Activated CD4-positive, alpha-beta T cell treated with anti-CD3 and anti-CD28 coated beads, Interleukin-2, amount 50 U/mL, for 4 hours (primary cell): ENCODE measurements at places on chromosomes 11 and 22.
A peak's percentile ranks its signal among the peaks of the same experiment; 100 is the strongest.

DNA sequence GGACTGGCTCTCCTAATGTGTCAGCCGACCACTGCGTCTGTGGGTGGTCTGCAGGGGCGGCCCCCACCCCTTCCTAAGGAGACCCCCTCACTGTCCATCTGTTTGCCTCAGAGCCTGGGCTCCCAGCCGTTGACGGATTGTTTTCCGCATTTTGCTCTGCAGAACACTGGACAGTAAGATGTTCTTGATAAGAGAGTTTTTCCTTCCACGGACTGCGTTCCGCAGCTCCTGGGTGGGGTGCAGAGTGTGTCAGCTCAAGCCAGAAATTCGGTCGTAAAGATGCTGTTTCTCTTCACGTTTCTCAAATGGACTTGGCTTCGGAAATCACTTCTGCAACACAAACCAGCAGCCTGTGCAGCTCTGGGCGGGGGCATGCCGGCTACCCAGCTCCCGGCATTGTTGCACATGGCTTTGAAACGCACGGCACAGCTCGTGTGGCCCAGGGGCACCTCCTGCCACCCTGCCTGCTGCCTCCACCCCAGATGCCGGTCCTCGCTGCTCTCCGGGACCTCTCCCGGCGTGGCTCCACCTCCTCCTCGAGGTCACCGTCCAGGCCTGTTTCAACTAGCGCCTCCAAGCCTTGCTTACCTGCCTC, 2.9 kb upstream of the MRGPRG start:
- no peak for DNase-seq

- no peak for DNase-seq
Observed at GRCh38 chr22:23055449-23056179, 14.7 kb upstream of the GNAZ start.

- DNase-seq, result no peak
Observed at GRCh38 chr22:44658311-44658953, 43.6 kb upstream of the PRR5 start.

DNA sequence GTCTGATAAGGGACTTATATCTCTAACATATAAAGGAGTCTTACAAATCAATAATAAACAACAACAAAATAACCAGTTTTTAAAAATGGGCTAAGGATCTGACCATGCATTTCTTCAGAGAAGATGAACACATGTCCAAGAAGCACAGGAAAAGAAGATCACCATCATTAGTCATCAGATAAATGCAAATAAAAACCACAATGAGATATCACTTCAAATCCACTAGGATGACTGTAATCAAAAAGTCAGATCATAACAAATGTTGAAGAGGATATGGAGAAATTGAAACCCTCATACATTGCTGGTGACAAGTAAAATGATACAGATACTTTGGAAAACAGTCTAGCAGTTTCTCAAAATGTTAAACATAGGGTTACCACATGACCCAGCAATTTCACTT, 61.2 kb upstream of the MYOD1 start:
- no peak for DNase-seq

GRCh38 chr11:97746818-97747217, 1273.9 kb upstream of the CNTN5 start:
- DNase-seq, result no peak

- no peak for DNase-seq
Observed at GRCh38 chr22:39279170-39279850, 34.5 kb upstream of the PDGFB start.

DNA sequence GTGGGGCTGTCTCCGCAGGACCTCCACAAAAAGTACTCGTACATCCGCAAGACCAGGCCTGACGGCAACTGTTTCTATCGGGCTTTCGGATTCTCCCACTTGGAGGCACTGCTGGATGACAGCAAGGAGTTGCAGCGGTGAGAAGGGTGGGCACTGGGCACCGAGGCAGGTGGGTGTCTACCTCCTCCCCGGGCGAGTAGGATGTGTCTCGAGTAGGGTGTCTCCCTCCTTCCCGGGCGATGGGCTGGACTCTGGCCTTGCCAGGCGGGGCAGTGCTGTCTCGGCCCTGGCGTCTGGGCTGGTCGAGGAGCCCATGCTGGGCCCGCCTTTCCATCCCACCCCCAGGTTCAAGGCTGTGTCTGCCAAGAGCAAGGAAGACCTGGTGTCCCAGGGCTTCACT, 10.3 kb downstream of the OTUB1 start:
- DNase-seq, result no peak

DNA sequence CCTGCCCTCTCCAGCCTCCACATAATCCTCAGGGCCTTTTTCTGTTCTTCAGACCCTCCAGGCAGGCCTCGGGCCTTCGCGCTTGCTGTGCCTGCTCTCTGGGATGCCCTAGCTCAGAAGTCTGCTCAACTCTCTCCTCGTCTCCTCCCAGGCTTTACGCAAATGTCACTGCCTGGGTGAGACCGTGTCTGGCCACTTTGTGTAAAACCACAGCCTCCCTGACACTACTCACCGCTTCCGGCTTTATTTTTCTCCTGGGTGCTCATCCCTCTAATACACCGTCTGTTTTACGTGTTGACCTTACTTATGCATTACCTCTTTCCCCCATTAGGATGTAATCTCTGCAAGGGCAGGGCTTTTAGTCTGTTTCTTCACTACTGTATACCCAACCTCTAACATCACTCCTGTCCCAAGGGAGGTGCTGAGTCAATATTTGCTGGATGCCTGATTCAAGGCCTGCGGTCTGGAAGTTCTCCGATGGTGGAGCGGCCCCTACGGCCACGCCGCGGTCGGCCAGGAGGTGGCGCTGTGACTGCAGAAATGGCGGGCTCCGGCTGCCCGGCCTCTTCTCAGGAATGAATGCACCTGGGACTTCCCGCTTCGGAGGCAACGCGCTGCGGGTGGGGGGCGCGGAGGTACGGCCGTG, 58.2 kb upstream of the THY1 start:
- peak; percentile 51 for DNase-seq

DNA sequence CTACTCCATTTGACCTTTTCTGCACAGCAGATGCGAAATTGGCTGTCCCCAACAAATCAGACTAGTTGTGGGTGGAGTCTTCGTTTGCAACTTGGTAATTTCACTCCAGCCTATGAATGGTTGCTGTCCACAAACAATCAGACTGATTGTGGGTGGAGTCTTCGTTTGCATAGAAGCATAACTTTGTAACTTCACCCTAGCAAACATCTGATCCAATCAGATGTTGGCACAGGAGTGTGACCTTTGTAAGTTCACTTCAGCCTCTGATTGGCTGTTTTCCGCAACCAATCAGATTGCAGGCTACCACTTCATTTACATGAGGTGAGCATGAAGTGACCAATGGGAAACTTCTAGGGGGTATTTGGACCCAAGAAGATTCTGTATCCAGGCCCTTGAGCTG, 16.3 kb upstream of the CABP2 start:
- no peak for DNase-seq

DNA sequence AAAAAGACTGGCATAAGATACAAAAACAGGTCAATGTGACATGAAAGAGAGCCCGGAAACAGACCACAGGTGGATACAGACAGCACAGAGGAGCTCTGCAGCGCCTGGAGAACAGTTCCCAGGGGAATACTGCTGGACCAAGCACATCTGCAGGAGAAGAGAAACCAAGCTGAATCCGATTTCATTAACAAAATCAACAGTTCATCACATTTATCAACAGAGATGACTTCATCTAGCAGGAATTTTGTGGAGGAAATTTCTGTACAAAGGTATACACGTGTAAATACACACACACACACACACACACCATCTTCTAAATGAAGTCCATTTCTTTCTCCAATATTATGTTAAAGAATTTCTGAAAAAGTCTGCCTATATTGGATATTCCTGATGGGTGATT, 17.1 kb downstream of the YPEL1 start:
- no peak for DNase-seq

GRCh38 chr11:46951864-46952263, 15.3 kb downstream of the CSTPP1 start:
- no peak for DNase-seq

DNA sequence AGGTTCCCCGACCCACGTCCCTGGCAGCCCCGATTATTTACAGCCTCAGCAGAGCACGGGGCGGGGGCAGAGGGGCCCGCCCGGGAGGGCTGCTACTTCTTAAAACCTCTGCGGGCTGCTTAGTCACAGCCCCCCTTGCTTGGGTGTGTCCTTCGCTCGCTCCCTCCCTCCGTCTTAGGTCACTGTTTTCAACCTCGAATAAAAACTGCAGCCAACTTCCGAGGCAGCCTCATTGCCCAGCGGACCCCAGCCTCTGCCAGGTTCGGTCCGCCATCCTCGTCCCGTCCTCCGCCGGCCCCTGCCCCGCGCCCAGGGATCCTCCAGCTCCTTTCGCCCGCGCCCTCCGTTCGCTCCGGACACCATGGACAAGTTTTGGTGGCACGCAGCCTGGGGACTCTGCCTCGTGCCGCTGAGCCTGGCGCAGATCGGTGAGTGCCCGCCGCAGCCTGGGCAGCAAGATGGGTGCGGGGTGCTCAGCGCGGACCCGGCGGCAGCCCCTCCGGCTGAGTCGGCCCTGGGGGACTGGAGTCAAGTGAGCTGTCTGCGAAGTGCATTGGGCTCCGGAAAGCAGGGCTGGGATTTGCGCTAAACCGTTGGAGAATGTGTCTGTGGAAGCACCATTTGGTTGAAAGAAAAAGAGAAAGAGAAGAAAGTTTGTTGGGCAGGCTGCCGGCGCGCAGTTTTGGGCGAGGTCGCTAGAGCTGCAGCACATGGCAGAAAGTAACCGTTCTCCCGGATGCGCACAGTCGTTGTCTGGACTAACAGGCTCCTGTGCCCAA, at the start of gene CD44:
Gene CD44, plus strand, starts transcription at position 229 of the 779 bp plus-strand sequence. Its CDS starts 133 bp downstream, at position 362.
- peak; percentile 81 for DNase-seq

GRCh38 chr22:25764270-25765015, 22.5 kb downstream of the MYO18B start:
- no peak for DNase-seq

DNA sequence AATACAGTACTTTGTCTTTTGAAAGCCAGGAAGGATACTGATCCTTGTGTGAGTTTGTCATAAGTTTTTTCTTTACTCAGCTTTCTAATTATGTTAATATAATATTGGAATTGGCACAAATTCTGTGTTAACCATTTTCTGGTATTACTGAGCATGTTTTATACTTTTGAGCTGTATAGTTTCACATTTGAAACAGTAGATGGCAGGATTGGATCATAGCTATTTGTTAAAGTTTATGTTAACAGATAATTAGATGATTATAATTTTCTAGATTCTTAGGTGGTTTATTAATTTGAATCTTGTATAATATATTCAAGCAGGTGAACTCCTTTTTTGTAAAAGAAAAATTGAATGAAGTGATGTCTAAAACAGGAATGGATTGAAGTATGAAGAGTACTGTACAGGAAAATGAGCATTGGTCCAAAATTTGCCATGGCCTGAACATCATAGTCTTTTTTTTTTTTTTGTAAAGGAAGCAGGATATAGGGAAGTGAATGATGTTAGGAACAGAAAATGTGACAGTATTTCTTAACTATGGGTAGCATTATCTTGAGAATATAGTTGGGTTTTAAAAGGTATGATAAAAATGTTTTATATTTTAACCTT, 102.0 kb downstream of the CYP2R1 start:
- no peak for DNase-seq
